ENCODE measurements at places on chromosomes 2 and 18.

DNA sequence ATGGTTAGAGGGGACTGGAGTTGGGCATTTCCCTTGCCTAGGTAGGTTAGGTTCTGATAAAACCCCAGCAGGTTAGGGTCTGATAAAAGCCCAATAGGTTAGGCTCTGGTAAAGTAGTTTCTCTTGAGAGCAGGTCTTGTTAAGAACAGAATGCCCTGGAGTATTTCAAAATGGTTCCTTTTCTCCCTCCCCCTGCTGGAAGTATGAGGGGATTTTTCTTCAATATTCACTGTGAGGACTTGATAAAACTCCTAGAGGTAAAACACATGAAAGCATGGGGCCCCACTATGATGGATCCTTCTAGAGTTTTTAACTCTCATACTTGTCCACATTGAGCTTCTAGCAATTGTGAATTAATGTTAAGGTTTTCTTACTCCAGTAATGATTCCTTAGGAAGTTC, 27.6 kb downstream of the ANKAR start:
- H3K4me3 ChIP-seq, result no peak overlapping the region
- peaks cover 9% of the 10 kb centered on the region for H3K36me3 ChIP-seq
- H3K27me3 ChIP-seq, result no peaks in the 10 kb centered on the region

DNA sequence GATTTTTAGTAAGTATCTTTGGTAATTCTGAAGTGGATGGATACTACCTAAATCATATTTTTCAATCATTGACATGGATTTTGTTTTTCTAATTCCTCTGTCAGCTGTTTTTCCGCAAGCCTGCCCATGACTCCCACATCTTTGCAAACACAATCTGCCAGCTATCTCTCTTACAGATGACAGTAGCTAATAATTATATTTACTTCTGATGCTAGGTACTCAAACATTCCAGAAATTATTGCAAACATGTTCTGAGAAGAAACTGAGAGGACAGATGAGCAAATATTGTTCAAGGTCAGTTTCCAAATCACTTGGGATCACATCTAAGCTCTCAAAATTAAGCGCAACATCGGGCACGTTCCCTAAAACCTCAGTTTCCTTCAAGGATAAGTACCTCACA, 270.0 kb upstream of the CDH19 start:
- H3K4me3 ChIP-seq, result no peak overlapping the region
- H3K27me3 ChIP-seq, result no peaks in the 10 kb centered on the region
- H3K4me1 ChIP-seq, result no peaks in the 10 kb centered on the region
- DNase-seq, result no peak

DNA sequence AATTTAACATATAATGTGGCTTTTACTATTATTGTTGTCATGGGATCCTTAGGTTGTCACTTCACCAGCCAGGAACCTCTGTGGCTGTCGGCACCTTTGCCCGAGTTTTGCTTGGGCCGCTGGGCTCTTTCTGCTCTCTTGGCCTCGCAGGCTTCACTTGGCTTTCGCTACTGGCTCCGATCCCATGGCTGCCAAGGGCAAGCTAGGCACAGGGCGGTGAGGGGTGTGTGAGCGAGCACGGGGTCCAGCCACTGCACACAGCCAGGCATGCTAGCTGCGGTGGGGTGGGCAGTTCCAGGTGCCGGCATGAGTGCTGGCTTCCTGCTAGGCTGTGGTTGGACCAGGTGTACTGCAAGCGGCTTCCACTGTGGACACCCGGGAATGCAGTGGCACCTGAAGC, 23.4 kb upstream of the RAPGEF4 start:
- H3K27me3 ChIP-seq, result peaks cover 40% of the 10 kb centered on the region
- no peak for DNase-seq
- H3K4me3 ChIP-seq, result no peak overlapping the region
- no peaks in the 10 kb centered on the region for H3K4me1 ChIP-seq

DNA sequence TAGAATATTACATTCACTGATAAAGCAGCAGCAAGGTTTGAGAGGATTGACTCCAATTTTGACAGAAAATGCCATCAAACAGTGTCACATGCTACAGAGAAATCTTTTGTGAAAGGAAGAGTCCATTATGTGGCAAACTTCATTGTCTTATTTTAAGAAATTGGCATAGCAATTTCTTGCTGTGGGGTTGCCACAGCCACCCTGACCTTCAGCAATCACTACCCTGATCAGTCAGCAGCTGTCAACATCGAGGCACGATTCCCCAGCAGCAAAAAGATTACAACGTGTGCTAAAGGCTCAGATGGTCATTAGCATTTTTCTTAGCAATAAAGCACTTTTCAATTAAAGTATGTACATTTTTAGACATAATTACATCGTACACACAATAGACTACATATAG, 74.7 kb downstream of the PRKCE start:
- peaks cover 4% of the 10 kb centered on the region for H3K36me3 ChIP-seq
- peaks cover 22% of the 10 kb centered on the region for H3K4me1 ChIP-seq
- H3K27ac ChIP-seq, result no peak overlapping the region

DNA sequence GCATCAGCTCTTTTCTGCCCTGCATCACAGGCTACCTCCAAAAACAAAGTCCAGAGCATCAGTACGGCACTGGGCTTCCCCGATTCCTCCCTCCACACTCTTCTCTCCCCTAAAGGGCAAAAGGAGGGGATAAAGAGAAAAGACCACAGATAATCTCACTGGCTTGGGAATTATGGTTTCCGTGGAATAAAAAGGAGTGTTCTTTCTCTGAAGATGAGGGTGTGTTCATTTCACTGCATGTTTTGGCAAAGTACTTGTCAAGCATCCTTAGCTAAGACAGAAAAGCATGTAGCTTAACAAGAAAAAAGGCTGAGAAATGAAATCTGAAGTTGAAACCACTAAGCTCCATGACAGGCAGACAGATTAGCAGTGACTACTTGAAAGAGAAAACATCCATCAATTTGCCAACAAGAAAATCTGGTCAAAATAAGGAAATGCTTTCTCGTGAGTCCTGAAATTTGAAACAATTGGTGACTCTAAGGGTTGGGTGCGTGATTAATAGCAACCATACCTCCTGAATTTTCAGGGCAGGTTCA, 20.6 kb upstream of the DSG3 start:
- DNase-seq, result no peak
- H3K27me3 ChIP-seq, result no peaks in the 10 kb centered on the region
- H3K27ac ChIP-seq, result no peak overlapping the region
- no peak overlapping the region for H3K4me3 ChIP-seq

DNA sequence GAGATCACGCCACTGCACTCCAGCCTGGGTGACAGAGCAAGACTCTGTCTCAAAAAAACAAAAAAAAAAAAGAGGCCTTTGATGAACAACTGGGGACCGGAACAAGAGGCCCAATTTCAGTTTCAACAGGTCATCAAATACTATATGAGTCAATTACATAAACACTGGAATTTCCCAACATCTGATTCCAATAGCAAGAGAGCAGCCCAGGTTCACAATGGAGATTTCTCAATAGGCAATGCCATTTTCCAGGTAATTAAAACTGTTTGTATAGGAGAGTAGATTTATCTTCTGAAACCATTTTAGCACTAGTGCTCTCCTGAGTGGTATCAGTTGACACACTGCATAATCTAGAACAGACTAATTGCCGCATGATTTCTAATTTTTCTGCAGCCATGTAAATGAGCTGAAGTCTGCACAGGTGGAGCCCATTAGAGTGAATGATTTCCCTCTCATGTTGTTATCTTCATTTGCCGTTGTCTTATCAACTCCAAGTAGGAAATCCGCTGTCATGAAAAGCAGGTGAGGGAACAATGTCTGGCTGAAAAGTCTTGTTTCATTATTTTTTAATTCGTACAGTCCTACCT, 264.1 kb upstream of the MEIS1 start:
- no peaks in the 10 kb centered on the region for H3K36me3 ChIP-seq
- H3K27ac ChIP-seq, result no peak overlapping the region
- H3K4me1 ChIP-seq, result no peaks in the 10 kb centered on the region
- H3K4me3 ChIP-seq, result no peak overlapping the region
- DNase-seq, result no peak

DNA sequence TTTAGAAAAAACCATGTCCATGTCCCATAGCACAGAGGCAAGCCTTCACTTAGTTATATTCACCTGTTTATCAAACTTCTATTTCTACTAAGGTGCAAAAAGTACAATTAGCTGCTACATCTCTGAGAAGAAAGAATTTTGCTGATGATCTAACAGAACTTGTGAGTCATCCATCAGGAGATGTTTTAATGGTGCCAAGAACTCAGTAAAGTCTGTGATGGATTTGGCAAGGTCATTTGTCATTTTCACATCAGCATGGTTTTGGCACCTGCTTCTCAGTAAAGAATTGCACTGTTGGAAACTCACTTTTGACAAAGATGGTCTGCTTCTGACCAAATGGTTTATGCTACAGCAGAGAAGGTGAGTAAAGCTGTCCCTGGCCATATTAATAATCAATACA, 195.7 kb upstream of the TMEFF2 start:
- no peak overlapping the region for H3K4me3 ChIP-seq
- no peaks in the 10 kb centered on the region for H3K36me3 ChIP-seq
- DNase-seq, result no peak
- no peaks in the 10 kb centered on the region for H3K27me3 ChIP-seq

DNA sequence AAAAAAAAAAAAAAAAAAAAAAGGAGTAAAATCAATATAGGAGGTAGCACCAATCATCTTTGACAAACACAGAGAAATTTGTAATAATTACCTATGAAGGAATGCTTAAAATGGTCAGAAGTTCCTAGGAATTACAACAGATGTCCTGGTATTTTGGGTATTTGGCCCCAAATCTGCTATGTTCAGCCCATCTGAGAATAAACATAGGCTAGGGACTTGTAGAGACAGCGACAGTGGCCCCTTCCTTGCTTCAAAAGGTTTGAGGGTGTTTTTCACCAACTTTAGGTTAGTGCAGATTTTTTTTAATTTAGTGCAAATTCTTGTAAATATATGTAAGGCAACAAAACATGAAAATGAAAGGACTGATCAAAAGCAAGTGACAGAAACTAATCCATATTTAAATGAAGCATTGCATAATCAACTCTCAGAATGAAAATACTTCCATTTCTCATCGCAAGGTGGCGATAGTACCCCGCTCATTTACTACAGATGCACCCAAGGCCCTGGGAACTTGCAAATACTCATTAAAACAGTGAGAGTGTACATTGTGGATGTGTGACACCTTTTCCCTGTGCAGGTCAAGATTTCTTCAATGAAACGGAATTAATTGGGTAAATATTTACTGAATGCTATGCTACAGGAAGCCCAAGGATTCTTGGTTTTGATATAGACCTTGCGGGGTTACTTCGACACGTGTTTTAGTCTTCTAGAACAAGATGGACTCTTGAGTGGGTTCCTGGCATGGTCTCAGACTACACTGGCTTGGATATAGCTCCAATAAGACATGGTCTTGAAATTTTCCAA, 44.6 kb downstream of the FAM124B start:
- H3K4me3 ChIP-seq, result no peak overlapping the region
- H3K36me3 ChIP-seq, result no peaks in the 10 kb centered on the region

GRCh38 chr2:4745056-4745991, 946.9 kb upstream of the SOX11 start:
- peaks cover 2% of the 10 kb centered on the region for H3K36me3 ChIP-seq
- H3K27me3 ChIP-seq, result no peaks in the 10 kb centered on the region
- DNase-seq, result no peak
- no peak overlapping the region for H3K4me3 ChIP-seq
- H3K4me1 ChIP-seq, result no peaks in the 10 kb centered on the region

GRCh38 chr2:9097239-9097638, 93.8 kb upstream of the MBOAT2 start:
- no peaks in the 10 kb centered on the region for H3K36me3 ChIP-seq
- H3K27ac ChIP-seq, result no peak overlapping the region
- peaks cover 57% of the 10 kb centered on the region for H3K27me3 ChIP-seq
- no peak for DNase-seq
- no peak overlapping the region for H3K4me3 ChIP-seq

GRCh38 chr18:56661360-56662062, 10.4 kb downstream of the WDR7 start:
- H3K27me3 ChIP-seq, result no peaks in the 10 kb centered on the region
- no peak overlapping the region for H3K27ac ChIP-seq
- no peak for DNase-seq
- H3K4me3 ChIP-seq, result no peak overlapping the region
- peaks cover 5% of the 10 kb centered on the region for H3K36me3 ChIP-seq

DNA sequence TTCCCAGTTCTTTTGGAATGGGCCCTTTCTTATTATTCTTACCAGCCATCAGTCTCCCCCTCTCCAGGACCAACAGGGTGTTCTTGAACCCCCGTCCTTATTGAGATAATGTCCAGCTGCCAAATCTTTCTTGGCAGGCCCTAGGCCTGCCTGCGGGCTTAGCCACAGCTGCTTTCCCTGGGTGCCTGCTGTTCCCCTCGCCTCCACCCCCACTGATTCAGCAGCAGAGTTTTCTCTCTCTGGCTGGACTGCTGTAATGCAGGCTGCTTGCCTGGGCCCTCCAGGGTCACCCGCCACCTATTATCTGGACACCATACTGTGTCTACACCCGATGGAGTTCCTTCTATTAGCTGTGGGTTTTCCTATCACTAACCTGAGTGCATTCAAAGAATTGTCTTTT, 395.4 kb upstream of the ATP5MC3 start:
- DNase-seq, result no peak
- peaks cover 22% of the 10 kb centered on the region for H3K27me3 ChIP-seq
- H3K36me3 ChIP-seq, result no peaks in the 10 kb centered on the region
- no peak overlapping the region for H3K4me3 ChIP-seq
- no peak overlapping the region for H3K27ac ChIP-seq

All from central memory CD8-positive, alpha-beta T cell (primary cell).